ENCODE measurements at places on chromosomes 5 and 9. TPM values are rescaled to one million over a fixed set of nuclear protein-coding genes. Genes with fewer than 3 reads are reported as not detected.

Gene FAM81B
- not detected for total RNA-seq

Gene QRFP
- total RNA-seq: not detected

Gene MLLT3
- 114 TPM for total RNA-seq

Gene STPG3
- total RNA-seq: not detected

Gene SV2C
- not detected for total RNA-seq

Gene COL5A1
- 0.08 TPM for total RNA-seq

Gene MARCHF3
- 2.4 TPM for total RNA-seq

Gene LCN2
- total RNA-seq: not detected

Gene C1QTNF2
- total RNA-seq: not detected

Gene SLC24A2
- not detected for total RNA-seq

Gene SPATA31A3
- not detected for total RNA-seq

Gene DEPDC1B
- total RNA-seq: 50.8 TPM

DNA sequence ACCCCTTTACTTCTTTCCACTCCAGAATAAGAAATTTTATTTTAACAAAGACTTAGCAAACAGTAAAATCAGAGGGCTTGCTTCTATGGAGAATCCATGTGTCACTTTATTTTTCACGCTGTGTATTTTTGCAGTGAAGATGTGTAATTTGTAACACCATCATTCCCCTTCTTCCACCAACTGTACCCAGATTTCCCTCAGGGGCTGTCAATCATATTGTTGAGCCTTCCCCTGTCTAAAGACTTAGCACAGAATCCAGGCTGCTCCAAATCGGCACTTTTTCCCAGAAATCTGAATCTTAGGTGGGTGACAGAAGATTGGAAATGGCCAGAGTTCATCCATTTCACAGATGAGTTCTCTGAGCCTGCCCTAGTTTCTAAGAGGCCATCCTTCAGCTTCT, 115.9 kb downstream of the GNAQ start:
- DNase-seq: no peak

- no peak for DNase-seq
Measured at GRCh38 chr5:139979943-139980342, 63.2 kb downstream of the NRG2 start.

- no peak for DNase-seq
Measured at GRCh38 chr5:125038477-125038876, 292.0 kb upstream of the ZNF608 start.

DNA sequence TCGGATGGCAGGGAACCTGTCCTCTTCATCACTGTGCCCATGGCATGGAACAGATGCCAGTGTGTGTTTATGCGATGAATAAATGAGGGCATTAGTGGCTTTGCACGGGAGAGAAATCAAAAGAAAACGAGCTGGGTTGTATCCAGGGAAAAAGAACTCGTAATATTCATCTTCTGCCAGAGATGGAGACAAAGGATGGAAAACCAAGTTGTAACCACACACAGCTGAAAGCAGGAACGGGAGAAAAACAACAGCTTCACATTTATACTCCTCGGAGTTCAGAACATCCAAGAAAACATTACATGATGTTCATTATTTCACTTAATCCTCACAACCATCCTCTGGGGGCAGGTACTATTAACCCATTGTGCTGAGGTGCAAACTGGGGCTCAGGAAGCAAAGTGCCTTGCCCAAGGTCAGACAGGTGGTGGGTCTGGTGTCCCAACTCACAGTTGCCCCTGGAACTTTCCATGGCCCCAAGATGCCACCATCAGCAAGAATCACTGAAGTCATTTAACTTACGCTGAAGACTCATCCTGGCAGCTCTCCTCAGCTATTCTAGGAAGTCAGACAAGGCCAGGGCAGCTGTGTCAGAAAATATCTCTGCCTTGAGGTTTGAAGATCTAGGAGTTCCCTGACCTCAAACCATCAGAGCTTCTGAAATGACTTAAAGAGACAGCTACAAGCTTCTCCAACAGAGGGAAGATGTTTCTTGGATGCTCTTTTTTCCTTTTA, 250.4 kb downstream of the NSG2 start:
- DNase-seq: no peak

GRCh38 chr5:50738864-50739263, 72.4 kb downstream of the PARP8 start:
- no peak for DNase-seq

- DNase-seq: no peak
Measured at GRCh38 chr9:35852876-35853865, 17.0 kb downstream of the OR13J1 start.

GRCh38 chr5:132493821-132494220, 3.2 kb upstream of the IRF1 start:
- DNase-seq: no peak

GRCh38 chr5:168156170-168156569, 135.3 kb upstream of the WWC1 start:
- no peak for DNase-seq

DNA sequence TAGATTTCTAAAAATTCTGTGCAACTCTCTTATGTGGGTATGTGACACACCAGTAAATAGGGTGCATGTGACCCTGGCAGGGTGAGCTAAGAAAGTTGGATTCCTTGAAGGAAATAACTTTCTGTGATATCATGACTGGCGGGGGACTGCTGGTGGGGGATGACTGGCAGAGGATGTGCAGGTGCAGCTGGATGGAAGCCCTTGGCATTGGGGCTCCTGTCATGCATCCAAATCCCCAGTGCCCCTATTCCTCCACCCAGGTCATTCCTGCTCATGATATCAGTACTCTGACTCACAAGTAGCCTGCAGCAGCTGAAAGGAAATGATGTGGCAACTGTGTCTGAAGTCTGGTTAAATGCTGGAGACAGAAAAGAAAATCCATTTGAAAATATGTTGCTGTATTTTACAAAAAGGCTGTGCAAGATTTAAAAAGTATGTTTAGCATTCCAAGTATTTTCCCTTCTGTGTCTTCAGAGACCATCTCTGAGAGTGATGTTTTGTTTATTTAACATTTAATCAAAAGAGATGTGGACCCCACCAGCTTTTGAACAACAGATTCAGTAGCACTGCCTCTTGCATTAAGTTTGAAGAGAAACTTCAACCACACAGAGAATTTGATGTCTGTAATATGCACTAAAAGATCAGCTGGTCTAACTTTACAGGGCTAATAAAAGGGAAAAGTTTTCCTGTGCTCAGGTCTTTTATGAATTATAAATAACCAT, 17.9 kb upstream of the ZSWIM6 start:
- DNase-seq: no peak

GRCh38 chr9:18791074-18791473, 241.9 kb downstream of the SAXO1 start:
- no peak for DNase-seq

DNA sequence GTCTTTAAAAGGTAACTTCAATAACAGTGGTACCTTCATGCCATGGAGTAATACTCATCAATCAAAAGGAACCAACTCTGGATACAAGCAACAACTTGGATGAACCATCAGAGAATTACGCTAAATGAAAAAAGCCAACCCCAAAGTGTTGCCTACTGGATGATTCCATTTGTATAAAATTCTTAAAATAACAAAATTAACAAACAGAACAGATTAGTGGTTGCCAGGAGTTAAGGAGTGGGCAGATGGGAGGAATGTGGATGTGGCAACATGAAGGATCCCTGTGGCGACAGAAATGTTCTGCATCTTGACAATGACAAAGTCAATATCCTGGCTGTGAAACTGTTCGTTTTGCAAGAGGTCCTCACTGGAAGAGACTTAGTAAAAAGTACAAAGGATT, 50.5 kb downstream of the SPTLC1 start:
- DNase-seq: no peak

DNA sequence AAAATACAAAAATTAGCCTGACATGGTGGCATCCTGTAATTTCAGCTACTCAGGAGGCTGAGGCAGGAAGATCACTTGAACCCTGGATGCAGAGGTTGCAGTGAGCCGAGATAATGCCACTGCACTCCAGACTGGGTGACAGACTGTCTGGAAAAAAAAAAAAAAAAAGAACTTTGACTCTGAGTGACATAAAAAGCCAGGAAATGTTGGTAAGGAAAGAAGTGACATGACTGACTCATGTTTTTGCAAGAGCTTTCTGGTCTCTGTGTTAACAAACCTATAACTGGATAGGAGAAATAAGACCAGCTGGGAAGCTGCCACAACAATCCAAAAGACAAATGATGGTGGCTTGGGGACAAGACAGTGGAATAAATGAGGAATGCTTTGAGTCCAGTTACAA, 272.1 kb downstream of the HINT1 start:
- DNase-seq: no peak

DNA sequence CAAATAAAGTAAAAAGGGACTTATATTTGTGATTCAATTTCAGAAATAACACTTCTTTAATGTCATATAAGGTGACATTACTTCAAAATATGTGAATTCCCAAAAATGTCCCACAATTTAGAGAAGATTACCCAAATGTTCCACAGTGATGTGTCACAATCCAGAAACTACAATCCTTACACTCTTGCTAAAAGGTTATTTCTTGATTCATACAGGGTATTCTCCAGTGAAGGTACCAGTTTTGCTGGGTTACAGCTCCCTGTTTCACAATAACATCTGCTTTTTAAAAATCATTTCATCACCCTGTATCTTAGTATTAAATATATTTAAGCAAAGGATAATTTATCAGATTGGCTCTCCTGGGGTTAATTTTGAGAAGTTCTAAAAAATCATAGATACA, 11.0 kb downstream of the FBN2 start:
- DNase-seq: no peak

DNA sequence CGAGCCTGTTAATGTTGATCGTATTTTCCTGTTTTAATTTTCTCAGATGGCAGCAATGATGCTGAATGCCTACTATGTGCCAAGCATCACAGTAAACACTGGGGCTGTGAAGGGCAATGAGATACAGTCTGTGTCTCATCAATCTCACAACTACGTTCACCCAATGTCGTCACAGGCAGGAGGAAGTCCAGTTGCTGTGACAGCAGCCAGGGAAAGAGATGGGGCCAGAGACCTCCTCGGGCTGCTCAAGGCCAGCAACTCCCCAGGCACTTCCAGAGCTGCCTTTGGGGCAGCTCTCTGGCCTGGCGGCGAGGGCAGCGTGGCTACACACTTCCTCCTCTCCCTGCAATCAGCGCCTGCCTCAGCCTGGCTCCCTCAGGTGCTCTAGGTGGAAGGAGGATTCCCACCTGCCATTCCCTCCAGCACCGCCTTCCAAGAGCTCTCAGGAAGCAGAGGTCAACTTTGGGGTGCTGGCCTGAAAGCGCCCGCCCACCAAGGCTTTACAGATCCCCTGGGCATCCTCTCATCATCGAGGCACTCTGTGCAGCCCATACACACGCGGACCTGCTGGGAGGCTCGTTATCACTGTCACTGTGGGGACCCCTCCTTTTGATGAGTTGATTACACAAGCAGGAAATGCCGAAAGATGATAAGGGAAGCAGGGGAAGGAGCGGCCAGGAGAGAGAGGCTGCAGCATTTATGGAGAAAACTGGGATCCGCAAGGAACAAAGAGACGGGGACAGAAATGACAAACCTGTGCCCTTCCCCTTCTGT, 159.2 kb downstream of the ZDHHC21 start:
- DNase-seq: no peak

GRCh38 chr5:74216012-74216411, 424.5 kb downstream of the ENC1 start:
- DNase-seq: no peak

DNA sequence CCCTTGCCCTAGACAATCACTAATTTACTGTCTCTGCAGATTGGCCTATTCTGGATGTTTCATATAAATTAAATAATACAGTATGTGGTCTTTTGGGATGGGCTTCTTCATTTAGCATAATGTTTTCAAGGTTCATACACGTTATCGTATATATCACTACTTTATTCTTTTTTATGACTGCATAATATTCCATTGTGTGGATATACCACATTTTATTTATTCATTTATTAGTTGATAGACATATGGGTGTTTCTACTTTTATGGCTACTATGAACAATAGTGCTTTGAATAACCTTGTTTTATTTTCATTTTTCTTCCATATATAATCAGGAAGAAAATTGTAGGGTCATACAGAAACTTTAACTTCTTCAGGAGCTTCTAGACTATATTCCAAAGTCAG, 108.5 kb upstream of the PAPPA start:
- no peak for DNase-seq

- no peak for DNase-seq
Measured at GRCh38 chr9:36845844-36846243, 188.2 kb downstream of the PAX5 start.

DNA sequence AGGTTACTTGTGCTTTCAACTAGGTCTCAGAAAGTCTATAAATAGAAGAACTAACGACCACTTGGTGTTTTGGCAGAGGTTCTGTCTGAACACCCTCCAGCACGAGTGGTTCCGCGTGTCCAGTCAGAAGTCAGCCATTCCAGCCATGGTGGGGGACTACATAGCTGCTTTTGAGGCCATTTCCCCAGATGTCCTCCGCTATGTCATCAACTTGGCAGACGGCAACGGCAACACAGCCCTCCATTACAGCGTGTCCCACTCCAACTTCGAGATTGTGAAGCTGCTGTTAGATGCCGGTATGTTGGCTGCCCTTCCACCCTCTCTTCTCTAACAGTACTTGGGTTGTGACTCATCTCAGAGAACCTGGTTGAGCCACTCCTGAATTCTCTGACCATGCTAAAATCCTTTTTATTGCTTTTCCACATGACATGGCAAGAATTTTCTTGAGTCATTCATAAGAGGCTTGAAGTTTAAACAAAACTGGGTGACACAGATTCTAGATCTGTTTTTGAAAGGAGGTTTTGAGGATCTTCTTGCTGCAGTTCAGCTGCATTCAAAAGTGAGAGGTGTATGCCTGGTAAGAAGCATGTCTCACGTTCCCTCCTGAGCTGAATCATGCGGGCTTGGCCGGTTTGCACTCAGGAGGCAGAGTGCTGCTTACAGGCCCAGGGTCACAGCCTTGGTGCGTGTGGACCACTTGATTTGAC, 103.1 kb upstream of the DMRT1 start:
- no peak for DNase-seq
